Right lobe of liver (tissue), 6 donors: ENCODE measurements at places on chromosomes 2 and 18.

GRCh38 chr18:49558356-49558755 is 3.5 kb upstream of the LIPG start:
- DNase-seq: no peak

DNA sequence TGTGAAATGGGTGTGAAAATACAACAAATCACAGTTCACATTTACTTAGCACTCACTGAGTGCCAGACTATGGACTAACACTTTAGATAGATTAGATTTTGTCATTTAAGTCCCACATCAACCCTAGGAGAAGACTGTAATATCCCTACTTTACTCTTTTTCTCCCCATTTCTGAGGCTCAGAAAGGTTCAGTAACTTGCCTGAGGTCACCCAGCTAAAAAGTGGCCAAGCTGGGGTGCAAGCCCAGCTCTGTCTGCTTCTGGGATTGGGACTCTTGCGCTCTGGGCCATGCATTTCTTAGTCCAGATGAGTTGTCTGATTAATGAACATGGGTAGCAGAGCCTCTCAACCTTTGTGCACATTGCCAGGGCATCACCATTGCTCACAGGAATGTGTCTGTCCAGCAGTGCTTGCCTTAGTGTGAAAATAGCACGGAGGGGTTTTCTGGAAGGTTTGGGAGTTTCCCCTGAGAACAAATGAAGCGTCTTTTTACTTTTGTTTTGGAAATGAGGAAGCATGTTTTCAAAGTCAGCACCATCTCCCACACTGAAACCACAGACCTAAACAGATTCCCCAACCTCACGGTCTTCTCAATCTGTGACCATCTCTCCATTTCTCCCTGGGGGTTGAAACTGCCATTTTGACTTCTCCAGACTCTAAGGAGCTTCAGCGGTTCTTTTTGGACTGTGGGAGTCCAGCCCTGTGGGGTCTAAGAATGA is 31.9 kb downstream of the NRP2 start:
- no peak for DNase-seq

DNA sequence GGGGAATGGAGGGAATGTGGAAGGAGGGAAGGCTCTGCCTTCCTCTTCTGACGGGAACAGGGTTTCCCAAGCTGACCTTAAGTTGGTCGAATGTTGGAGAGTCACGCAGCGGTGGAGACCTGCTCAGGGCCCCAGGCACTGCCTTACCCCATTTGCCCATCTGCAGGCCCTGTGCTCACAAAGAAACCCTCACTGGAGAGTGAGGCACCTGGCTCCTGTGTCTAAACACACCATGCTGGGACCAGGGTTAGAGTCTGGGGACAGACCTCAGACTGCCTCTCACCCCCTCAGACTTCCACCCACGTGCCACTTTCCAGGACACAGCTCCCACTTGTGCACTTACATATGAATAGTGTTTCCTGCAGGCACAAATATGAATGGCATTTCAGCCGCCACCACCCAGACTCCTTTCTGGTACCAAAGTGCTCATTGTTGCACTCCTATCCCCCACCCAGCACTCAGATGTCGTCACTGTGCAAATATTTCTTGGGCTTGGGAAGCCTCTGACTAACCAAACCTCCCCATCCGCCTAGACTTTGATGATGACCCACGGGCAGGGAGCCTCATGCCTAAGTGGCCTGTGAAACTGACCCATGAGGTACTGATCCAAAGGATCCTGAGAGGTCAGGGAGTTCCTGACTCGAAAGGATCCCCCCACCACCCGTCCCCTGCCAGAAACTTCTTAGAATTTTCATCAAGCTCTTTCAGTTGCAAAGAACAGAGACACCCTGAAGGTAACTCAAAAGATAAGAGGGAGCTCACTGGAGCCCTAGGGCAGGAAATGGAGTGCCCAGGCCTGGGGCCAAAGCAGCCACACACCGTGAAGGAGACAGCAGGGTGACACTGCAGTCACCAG is 78.3 kb downstream of the STPG4 start:
- no peak for DNase-seq

DNA sequence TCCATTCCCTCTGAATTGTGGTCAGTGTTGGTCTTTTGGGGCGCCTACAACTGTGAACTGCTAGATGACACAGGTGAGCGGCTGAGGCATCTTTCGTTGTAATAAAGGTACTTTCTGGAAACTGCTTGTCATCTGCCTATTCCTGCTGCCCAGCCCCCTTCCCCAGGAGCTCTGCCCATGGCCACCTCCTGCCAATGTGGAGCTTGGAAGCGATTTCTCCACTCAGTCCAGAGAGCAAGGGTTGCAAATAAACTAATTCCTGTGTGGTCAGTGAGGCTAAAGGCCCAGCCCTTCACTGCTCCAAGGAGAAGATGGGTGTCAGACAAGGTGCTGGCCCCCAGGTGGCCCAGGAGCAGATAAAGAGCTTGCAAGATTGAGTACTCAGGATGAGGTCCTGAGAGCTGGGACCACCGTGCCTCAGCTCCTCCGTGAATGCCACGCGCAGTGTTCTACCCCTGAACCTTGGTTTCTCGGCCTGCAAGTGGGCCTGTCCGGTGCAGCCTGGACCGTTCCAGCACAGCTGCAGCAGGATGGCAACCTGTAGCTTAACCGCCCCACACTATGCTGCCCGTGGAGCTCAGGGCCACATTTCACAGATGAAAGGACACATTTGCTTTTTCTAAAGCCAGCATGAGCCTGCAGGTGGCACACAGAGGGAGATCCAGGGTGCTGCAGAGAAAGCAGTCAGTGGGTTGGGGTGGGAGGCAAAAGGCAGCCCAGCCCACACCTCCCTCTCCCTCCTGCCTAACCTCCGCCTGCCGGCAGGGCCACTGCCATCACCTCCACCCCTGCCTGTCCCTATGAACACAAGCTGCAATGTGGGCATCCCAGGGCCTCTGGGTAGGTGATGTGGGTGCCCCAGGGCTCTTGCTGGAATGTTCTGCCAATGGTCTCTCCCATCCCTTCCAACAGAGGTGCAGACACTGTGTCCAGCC is 78.7 kb upstream of the OTOF start:
- peak; percentile 7 for DNase-seq

DNA sequence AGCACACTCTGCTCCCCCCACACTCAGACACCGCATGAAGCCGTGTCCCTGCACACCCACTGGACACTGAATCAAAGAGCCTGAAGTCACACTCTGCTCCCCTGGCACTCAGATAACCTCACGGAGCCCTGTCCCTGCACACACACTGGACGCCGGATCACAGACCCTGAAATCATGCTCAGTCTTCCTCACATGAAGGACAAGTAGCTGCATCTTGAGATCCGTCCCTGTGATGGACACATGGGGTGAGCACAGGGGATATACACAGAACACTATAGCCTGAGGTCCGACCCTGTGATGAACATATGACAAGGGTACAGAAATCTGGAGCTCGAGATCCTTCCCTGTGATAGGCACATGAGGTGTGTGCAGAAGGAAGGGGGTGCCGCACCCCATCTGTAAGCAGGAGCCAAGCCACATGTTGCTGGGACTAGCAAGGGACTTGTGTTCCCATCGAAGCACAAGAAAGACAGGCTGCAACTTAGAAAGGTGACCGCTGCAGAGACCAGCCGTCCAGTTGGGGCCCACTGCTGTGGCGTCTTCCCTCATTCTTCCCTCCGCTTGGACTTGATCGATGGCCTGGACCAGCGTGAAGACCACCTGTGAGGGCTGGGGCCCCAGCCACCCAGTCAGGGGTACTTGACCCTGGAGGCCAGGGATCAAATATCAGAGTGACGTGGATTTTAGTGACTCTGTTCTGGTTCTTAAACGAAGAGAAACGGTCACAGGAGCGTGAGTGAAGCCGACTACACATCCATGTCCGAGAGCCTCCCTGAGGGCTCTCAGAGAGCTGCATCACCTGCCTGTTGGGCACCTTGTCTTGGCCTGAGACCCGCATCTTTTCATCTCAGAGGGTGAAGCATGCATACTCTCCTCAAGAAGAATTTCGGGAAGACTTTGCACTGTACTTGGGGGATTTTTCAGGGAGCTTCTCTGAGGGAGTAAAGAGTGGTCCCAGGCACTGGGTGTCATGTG is 391.7 kb upstream of the SALL3 start:
- DNase-seq: no peak

DNA sequence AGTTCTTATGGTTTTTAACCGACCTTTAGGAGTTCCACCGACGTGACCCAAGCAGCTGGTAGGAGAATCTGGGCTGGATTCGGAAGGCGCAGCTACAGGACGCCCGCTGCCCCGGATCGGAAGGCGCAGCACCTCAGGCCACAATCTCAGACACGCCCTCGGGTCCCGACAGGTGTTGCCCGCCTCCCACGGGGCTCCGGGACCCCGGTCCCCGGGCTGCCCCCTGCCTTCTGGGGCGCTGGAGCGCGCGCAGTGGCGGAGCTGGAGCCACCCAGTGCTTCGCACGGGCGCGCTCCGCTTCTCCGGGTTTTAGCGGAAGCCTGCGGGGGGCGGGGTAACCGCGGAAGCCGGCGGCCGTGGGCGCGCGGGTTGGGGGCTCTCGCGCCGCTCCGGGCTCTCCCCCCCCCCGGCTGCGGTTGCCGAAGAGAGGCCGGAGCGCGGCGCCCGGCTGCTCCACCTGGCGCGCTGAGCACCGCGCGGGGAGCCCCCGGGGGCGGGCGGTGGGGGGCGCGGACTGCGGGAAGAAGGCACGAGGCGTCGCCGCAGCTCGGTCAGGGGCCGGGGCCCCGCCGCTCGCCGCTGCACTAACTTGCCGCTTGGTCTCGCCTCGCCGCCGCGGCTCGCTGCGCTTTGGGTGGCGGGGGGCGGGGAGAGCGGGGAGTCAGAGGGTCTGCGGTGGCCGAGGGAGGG is 718.8 kb downstream of the DPP10 start:
- no peak for DNase-seq

DNA sequence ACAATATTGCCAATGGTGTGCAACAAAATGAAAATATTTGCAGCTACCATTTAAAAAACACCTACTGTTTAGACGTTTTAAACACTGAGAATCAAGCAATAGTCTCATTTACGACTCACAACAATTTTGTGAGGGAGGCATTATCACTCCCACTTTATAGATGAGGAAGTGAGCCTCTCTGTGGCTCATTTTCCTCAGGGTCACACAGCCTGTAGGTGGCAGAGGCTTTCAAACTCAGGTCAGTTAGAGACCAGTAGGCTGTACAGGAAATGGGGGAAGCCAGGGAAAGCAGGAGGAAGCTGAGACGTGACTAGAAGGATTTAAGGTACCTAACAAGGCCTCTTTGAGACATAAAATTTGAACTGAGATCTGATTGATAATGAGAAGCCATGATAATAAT is 95.0 kb upstream of the ZNF521 start:
- DNase-seq: no peak
